D721Med (cell line): ENCODE measurements at places on chromosomes 6 and 20.

GRCh38 chr6:159645640-159646039 is 47.4 kb downstream of the SOD2 start:
- no peak for DNase-seq

GRCh38 chr6:33815854-33816253 is 12.1 kb upstream of the MLN start:
- DNase-seq: peak; percentile 74

GRCh38 chr20:42889517-42889916 is 300.2 kb downstream of the PTPRT start:
- DNase-seq: no peak

GRCh38 chr6:162219266-162219665 is 508.3 kb downstream of the PRKN start:
- no peak for DNase-seq

DNA sequence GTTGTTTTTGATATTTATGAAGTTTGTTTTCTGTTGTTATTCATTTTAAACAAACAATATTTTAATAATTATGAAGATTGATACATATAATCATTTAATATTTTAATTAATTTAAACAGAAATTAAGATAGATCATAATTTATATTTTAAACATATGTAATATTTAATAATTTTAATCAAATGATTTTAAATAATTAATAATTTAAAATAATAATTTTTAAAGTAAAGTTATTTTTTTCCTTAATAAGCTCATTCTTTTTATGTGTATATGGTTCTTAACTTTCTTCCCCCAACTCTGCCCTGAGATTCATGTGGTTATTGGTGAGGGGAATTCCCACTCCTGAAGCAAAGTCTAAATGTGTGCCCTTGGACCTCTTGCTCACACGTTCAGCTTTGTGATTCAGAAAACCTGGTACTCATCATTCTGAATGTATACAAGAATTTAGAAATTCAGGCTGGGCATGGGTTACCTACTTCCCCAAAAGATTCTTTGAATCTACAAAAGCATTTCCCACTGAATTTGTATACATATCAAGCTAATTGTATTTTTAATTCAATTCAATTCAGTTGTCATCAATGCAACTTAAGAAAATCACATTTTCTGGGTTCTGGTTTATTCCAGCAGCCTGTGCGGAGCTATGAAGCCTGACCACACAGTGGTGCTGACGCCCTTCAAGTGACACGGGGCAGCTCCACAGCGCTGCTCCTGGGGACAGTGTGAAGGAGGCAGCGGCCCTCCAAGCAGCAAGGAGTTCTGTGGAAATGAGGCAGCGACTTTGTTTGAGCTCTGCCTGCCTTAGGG is 168.9 kb upstream of the UST start:
- DNase-seq: no peak

- no peak for DNase-seq
These were observed 28.9 kb downstream of the VEGFA start for GRCh38 chr6:43798688-43799444.
